ENCODE measurements at places on chromosomes 7 and 10. TPM values are rescaled to one million over a fixed set of nuclear protein-coding genes. Genes with fewer than 3 reads are reported as not detected.

Gene FAM180A
- 25.1 TPM for total RNA-seq

Gene MEOX2
- total RNA-seq, result 6.9 TPM

Gene FEZF1
- total RNA-seq, result 0.13 TPM

Gene TSPAN14
- 20.1 TPM for total RNA-seq

Gene ANXA8
- total RNA-seq, result not detected

Gene PDGFA
- 38.9 TPM for total RNA-seq
